GM23338 (cell line): ENCODE measurements at places on chromosomes 12 and 14. TPM values are rescaled to one million over a fixed set of nuclear protein-coding genes. Genes with fewer than 3 reads are reported as not detected.
A peak's percentile ranks its signal among the peaks of the same experiment; 100 is the strongest.

DNA sequence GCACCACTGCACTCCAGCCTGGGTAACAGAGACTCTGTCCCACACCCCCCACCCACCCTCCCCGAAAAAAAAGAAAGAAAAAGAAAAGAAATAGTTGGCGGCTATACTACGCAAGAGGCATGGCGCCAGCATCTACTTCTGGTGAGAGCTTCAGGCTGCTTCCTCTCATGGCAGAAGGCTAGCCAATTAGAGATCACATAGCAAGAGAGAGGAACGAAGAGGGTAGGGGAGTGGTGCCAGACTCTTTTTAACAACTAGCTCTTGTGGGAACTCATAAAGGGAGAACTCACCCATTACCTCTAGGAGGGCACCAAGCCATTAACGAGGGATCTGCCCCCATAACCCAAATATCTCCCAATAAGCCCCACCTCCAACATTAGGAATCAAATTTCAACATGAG is 6.2 kb downstream of the DENND5B start:
- no peak overlapping the region for H3K4me3 ChIP-seq
- no peak overlapping the region for H3K27ac ChIP-seq
- H3K27me3 ChIP-seq, result peaks cover 19% of the 10 kb centered on the region

The PLBD1 gene
- total RNA-seq, result 16.3 and 18.2 TPM in 2 replicates

DNA sequence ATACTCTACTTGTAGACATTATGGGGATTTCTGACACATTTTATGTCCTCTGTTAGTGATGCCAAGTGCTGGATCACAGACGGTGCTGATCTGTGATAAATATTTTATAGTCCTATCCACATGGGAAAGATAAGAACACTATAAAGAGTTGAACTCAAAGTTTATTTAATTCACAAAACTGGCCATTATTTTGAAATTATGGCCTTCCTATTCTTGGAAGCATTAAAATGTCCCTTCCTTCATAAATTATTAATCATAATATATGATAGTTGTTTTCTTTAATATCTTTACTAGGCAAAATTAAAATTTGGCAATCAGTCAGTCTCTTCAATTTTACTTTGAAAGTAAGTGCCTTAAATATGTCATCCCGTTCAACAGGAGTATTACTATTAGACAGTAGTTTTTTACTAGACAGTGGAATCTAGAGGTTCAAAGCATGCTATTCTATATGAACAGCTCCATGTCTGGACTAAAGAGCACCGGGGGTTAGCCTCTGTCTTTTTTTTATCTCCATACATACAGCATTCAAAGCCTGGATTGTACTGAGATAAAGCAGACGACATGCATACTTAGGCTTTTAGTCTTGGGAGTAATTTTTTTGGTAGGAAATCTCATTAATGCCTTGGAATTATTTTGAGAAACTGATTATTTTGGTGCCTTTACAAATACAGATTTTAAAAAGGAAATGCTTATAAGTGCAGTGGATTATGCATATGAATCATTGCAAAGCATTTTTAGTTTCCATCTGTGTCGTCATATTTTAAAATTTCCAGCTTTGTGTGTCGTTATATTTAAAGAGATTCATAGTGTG is 306.1 kb upstream of the RGS6 start:
- no peak overlapping the region for H3K27ac ChIP-seq
- H3K36me3 ChIP-seq, result no peaks in the 10 kb centered on the region
- no peaks in the 10 kb centered on the region for H3K4me1 ChIP-seq

GRCh38 chr14:56659378-56659777 is 79.8 kb downstream of the TMEM260 start:
- no peaks in the 10 kb centered on the region for H3K36me3 ChIP-seq
- peaks cover 10% of the 10 kb centered on the region for H3K4me1 ChIP-seq
- H3K27me3 ChIP-seq, result no peaks in the 10 kb centered on the region

DNA sequence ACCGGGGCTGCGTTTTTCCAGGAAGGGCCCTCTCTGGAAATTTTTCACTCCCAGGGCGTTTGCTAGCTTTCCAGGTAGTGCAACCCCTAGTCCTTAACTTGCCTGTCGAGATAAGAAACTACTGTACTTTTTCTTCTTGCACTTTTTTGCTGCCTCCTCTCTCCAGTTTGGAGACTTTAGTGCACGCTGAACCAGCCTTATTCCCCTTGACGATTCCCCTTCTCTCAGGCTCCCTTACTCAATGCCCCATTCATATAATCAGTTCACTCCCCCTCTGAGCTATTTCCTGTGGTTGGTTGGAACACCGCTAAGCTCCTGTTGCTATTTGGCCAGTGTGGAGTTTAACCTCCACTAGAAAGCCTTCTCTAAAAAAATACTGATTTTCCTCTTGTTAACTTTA is 682 bp downstream of the CREBL2 start:
- H3K27me3 ChIP-seq, result no peaks in the 10 kb centered on the region
- peak; percentile 67 for DNase-seq
- no peaks in the 10 kb centered on the region for H3K36me3 ChIP-seq
- peaks cover 17% of the 10 kb centered on the region for H3K4me1 ChIP-seq

The POTEG gene
- total RNA-seq, result not detected in 2 replicates
